ENCODE measurements at places on chromosomes 3 and 15. TPM values are rescaled to one million over a fixed set of nuclear protein-coding genes. Genes with fewer than 3 reads are reported as not detected.

The GNAT1 gene
- total RNA-seq: not detected

The AMOTL2 gene
- total RNA-seq: 77.1 TPM

The UTS2B gene
- total RNA-seq: 0.29 TPM

The RASGRP1 gene
- total RNA-seq: under 0.01 TPM

The ARRDC4 gene
- 9.2 TPM for total RNA-seq

The CHRM5 gene
- under 0.01 TPM for total RNA-seq

The ATP8B4 gene
- total RNA-seq: 3.2 TPM

The GPR160 gene
- 0.29 TPM for total RNA-seq

The SLC12A1 gene
- total RNA-seq: not detected

The CDV3 gene
- 147 TPM for total RNA-seq

The MNS1 gene
- 3.9 TPM for total RNA-seq

The LRRN1 gene
- under 0.01 TPM for total RNA-seq
